ENCODE measurements at places on chromosomes 4 and X.

DNA sequence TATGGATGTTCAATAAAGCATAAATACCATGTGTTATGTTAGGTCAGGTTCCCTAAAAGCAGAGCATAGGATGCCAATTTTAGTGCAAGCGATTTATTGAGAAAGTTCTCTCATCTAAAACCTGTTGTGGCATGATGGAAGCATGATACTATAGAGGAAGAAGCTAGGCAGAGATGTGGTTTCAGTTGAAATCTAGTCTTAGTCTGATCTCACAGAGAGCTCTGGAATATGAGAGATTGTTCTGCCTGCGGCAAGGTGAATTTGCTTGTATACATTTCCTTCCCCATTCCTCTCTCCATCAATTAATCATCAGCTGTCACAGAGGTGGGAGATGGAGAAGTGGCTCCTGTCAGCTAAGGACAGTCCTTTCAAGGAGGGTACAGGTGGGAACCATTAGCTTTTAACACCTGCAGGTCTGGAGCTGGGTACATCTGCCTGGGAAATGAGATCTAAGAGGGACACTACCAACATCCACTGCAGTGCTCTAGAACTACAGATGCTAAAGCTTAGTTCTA is 252.4 kb downstream of the CFAP299 start:
- DNase-seq = peak; percentile 30

DNA sequence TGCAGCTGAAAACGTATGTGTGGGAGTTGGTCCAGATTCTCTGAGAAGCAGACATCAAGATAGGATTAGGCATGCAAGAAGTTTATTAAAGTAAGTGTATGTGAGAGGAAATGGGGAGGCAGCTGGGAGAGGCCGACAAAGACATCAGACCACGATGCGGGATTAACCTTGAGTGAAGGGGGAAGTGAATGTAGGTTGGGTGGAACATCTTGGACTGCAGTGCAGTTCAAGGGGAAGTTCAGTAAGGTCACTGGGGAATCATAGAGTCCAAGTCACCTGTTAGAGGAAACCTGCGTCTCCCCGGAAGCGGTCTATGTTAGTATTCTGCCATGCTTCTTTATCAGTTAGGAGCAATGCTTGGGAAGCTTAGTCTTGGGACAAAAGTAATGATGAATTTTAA is 22.0 kb downstream of the CXCL8 start:
- DNase-seq = no peak

DNA sequence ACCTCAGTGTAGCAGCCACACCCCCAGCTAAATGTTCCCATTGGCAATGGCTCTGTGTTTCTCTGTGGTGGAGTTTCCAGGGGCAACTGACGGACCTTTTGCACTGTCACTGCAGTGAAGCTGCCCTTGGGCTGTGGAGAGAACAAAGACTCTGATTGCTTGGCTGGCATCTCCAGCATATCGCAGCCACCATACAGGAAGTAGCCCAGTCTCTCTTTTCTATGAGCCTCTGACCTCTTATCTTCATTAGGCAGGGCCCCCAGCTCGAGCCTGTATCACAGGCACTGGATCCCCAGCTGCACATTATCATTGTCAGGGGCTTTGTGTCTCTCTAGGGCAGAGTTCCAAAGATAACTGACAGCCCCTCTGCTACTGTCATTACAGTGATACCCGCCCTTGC is 483.5 kb downstream of the ARAP2 start:
- no peak for DNase-seq

GRCh38 chrX:13094828-13095341 is 50.5 kb upstream of the FAM9C start:
- DNase-seq = no peak

- DNase-seq = no peak
Measured at GRCh38 chr4:128525992-128526630, 238.5 kb upstream of the PGRMC2 start.

- DNase-seq = no peak
Measured at GRCh38 chr4:77170926-77171325, 13.9 kb downstream of the CCNG2 start.

GRCh38 chr4:76757418-76757939 is 140.5 kb downstream of the SOWAHB start:
- DNase-seq = no peak

DNA sequence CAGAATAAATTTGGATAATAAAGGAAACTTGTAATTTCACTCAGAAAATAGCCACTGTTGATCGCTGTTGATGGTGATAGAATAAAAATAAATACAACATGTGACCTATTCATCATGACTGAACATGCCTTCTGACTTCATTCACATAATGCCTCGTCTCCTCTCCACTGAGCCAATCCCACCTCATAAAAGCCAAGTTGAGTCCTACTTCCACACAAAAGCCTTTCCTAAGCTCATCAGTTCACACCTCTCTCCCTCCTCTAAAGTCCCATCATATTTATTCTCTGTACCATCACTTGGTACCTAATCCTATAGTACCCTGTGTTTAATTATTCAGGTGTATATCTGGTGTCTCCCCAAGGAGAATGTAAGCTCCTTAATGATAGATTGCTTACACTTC is 37.7 kb downstream of the APOO start:
- DNase-seq = no peak

GRCh38 chr4:139191373-139191772 is 14.4 kb upstream of the ELF2 start:
- no peak for DNase-seq

DNA sequence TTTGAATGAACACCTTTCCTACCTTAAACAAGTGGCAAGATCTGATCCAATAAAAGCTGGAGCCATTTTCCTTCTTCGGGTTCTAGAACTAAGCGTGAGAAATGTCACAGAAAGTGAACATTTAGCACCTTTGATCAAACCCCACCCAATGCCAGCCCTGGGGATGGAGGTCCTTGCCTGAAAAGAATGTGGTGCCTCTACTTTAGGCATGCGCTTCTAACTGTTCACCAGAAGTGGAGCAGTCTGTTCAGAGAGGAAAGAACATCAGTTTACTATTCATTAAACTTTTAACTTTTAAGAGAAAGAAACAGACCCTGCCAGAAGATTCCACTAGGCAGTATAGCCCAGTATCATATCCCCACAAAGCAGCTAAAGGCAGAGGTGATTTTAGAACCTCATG is 75.9 kb downstream of the INTS12 start:
- no peak for DNase-seq

GRCh38 chr4:9954468-9954867 is 66.8 kb downstream of the SLC2A9 start:
- no peak for DNase-seq

GRCh38 chr4:186599483-186599882 is 44.1 kb upstream of the MTNR1A start:
- no peak for DNase-seq

DNA sequence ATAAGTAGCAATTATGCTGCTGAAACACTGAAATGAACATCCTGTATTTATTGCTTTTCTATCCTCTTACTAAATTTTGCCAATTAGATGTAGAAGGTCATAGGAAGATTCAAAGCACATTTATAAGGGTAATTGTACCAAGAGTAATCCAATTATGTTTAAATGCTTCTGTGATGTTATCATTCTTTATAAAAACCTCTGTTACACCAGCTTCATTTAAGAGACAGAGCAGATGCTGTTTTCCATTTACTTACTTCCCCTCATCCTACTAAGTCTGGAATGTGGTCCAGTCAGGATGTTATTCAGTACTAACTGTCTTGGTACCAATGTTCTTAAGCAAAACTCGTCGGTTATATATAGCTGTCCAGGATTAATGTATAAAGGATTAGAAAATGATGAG is 539.6 kb downstream of the PDHA2 start:
- DNase-seq = no peak

DNA sequence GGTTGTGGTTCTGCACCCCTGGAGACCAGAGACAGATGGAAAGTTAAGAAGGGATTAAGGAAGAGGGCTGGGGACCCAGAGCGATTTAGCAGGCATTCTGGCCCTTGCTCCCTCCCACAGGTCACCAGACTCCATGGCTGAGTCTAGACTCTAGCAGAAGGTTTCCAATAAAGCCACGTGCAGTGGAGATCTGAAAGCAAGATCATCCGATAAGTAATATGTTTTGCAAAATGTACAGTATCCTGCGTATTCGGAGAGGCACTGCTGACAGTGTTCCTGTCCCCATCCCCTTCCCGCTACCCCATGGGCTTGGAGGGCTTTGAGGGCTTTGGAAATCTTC is 531 bp upstream of the GPRIN3 start:
- DNase-seq = no peak

DNA sequence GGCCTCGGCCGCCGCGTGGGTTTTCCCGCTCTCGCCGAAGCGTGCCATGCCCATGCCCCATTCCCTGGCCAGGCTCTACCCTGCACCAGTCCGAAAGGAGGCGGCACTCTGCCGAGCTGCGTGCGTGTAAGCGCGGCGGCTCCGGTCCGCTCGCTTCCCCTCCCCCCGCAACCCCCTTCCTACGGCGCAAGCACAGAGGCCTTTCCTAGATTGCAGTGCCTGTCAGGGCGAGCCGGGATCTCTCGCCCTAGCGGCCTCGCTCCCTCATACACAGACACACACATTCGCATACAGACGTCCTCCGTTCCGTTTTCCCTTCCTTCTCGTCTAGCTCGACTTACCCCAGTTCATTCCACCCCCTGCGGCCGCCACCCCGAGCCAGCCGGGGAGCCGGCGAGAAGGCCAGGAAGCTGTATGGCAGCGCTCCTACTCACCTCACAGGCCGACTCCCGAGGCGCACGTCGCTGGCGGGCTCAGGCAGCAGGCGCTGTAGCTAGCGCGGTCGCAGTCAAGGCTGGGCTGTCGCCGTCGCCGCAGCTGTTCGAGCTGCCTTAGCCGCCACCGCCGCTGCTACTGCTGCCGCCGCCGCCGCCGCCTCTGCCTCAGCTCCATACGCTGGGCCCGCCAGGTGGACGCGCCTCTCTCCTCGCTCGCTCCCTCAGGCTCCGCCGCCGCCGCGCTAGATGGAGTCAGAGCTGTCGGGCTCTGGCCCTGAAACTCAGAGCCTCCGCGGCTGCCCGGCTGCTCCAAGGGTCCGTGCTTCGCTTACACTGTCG is 615 bp downstream of the NEXMIF start:
- DNase-seq = peak; percentile 56

DNA sequence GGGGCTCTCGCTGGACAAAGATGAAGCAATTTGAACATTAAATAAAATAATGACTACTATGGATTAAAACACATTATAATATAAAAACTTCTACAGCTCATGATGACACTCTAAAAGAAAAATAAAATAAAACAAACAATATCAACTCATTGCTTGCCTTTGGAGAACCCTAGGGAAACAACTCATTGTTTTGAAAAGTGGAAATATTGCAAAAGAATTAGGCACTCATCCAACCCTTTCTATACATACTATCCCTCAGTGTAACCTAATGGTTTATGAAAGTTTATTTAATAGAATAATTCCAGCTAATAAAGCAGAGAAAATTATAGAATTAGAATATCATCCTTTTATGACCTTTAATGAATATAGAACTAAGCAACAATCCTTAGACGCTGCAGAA is 718 bp downstream of the RAB40A start:
- DNase-seq = no peak

GRCh38 chr4:104206784-104207183 is 287.9 kb downstream of the CXXC4 start:
- peak; percentile 6 for DNase-seq

- peak; percentile 30 for DNase-seq
Measured at GRCh38 chr4:3074846-3075651, 568 bp downstream of the HTT start.

DNA sequence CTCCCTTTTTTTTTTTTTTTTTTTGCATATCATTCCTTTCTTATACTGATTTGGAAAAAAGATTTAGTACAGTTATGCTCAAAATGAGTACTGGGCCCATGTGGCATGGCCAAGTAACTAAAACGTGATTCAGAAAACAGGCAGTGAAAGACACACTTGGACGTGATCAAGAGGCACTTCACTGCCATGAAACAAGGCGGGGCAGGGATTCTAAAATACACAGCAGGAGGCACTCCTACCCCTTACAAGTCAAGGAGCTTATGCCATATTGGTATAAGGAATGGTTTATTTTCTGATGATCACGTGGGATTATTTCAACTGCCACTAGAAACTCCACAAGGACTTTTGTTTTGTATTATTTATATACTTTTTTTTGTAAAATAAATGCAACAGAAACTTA is 72.0 kb downstream of the CHST7 start:
- DNase-seq = no peak

DNA sequence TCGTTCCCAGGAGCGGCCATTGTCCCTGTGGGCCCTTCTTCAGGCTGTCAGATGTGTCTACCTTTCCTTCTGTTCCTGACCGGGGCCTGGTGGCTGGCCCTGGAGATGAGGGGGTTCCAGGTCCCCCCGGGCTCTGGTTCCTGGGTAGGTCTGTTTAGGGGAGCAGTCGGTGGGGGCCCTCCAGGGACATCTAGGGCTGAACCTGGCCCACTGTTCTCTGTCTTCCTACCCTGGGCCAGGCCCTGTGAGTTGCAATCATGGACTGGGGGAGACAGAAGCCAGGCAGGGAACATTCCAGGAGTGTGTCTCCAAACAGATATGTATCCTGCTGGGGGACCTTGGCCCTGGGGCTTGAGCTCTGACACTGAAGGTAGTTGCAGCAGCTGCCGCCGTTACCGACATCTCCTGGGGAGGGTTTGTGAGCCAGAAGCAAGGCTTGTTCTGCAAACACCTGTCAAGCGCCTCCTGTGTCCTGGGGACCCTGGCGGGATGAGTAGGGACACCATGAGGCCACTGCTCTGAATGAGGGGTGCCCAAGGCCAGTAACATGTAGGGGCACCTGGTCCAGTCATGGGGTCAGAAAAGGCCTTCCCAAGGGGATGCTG is 49.5 kb upstream of the ADRA2C start:
- DNase-seq = no peak

- DNase-seq = no peak
Measured at GRCh38 chr4:38846015-38846414, 10.6 kb downstream of the TLR6 start.

DNA sequence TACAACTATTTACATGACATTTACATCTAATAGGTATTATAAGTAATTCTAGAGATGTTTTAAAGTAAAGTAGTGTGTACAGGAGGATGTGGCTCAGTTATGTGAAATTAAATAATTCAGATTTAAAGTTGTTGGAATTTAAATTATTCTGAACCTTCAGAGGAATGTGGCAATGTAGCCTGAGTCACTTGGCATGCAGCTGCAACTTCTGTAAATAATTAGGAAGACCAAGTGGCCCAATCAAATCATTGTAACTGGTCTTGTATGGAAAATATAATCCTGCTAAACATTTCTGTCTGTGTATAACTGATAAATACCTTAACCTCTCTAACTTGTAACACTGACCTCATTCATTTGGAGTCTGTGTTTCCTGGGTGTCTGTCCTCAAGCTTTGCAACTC is 828.9 kb downstream of the GLUD2 start:
- no peak for DNase-seq

- no peak for DNase-seq
Measured at GRCh38 chr4:3295837-3296624, 3.2 kb downstream of the RGS12 start.

DNA sequence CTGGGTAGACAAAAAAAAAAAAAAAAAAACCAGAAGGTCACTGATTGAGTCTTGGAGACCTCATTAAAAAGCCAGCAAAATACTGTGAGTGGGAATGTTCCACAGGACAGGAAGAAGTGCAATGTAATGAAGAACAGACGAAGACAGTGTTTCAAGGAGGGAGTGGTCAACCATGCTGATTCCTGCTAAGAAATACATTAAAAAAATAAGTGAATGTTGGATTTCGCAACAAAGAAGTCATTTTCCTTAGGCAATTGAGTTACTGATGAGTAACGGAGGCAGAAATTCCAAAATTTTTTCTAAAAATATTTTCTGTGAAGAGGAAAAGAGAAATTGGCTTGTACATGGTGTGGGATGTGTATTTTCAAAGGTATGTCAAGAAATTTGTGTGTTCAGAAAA is 94.3 kb upstream of the FAM47B start:
- DNase-seq = no peak

GRCh38 chrX:84322083-84322827 is 134.3 kb upstream of the RPS6KA6 start:
- no peak for DNase-seq

GRCh38 chr4:8504279-8505007 is 63.9 kb downstream of the TRMT44 start:
- DNase-seq = peak; percentile 50
